Progenitor cell of endocrine pancreas (in vitro differentiated cells): ENCODE measurements at places on chromosomes 4 and X.

- DNase-seq = no peak
Observed at GRCh38 chrX:8773117-8773516, 28.1 kb downstream of the FAM9A start.

GRCh38 chr4:129738175-129738574 lies 642.2 kb downstream of the C4orf33 start:
- DNase-seq = no peak

DNA sequence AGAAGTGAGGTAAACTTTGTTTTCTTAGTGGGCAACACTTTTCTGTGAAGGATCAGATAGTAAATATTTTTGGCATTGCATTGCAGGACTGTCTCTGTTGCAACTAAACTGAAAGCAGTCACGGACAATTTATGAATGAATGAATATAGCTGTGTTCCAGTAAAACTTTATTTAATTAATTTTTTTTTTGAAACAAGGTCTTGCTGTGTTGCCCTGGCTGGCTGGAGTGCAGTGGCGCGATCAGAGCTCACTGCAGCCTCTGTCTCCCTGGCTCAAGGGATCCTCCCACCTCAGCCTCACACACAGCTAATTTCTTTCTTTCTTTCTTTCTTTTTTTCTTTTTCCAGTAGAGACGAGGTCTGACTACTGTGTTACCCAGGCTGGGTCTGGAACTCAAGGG lies 15.8 kb downstream of the RBM10 start:
- no peak for DNase-seq

- DNase-seq = no peak
Observed at GRCh38 chr4:46649390-46649789, 259.5 kb upstream of the GABRA2 start.

GRCh38 chrX:98379134-98379533 lies 1495.4 kb downstream of the RPA4 start:
- DNase-seq = no peak

GRCh38 chr4:30714408-30715031 lies 5.6 kb upstream of the PCDH7 start:
- no peak for DNase-seq
